Karpas-422 (cell line): ENCODE measurements at places on chromosomes 2 and 18. TPM values are rescaled to one million over a fixed set of nuclear protein-coding genes. Genes with fewer than 3 reads are reported as not detected.

SMC6 gene
- total RNA-seq: 28.1 and 44.2 TPM in 2 replicates

RFTN2 gene
- not detected in 2 replicates for total RNA-seq

DNA sequence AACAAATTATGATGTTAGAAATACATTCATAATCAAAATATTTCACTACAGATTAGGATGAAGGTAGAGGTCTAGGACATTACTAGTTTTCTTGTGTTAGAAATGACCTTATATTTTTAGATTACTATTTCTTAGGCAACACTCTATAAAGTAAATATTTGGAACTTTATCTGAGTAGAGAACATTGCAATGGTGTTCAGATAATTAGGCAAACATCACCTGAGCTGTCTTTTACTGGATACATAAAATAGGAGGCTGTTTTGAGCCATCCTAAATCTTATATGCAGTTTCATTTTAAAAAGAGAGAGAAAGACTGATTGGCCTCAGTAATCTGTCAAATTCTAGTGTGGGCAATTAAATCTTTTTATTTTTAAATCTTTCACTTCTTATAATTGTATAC is 304.6 kb downstream of the ARHGAP15 start:
- H3K4me3 ChIP-seq: no peak overlapping the region
- no peak for DNase-seq
- no peaks in the 10 kb centered on the region for H3K36me3 ChIP-seq
- H3K4me1 ChIP-seq: no peaks in the 10 kb centered on the region

- H3K4me1 ChIP-seq: no peaks in the 10 kb centered on the region
- no peaks in the 10 kb centered on the region for H3K27me3 ChIP-seq
- no peak overlapping the region for H3K27ac ChIP-seq
- no peaks in the 10 kb centered on the region for H3K36me3 ChIP-seq
- peak; percentile 48 for DNase-seq
Measured at GRCh38 chr2:18987592-18988073, 370.8 kb downstream of the OSR1 start.

DNA sequence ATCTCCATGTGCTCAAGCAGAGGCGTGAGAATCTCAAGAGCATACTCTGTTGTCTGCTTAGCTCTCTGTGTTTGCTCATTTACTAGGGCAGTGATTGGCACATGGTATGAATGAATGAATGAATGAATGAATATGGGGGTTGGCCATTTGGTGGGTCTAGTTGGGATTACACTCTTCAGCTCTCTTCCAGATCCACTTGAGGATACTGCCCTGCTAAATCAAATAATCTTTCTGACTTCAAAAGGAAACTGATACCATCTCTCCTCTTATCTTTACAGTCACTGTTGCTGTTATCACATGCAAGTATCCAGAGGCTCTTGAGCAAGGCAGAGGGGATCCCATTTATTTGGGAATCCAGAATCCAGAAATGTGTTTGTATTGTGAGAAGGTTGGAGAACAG is 1.9 kb downstream of the IL36G start:
- H3K27me3 ChIP-seq: no peaks in the 10 kb centered on the region
- no peak overlapping the region for H3K27ac ChIP-seq
- H3K4me3 ChIP-seq: no peak overlapping the region
- DNase-seq: no peak

FSIP2 gene
- total RNA-seq: not detected in 2 replicates

LRRFIP1 gene
- 29.9 and 30.7 TPM in 2 replicates for total RNA-seq

- H3K4me3 ChIP-seq: no peak overlapping the region
- no peaks in the 10 kb centered on the region for H3K27me3 ChIP-seq
- peaks cover 14% of the 10 kb centered on the region for H3K4me1 ChIP-seq
- H3K27ac ChIP-seq: peak overlapping the region; percentile 26; the same call in 1 of the 2 replicates
Measured at GRCh38 chr2:8790739-8791162, 46.7 kb downstream of the KIDINS220 start.

DNA sequence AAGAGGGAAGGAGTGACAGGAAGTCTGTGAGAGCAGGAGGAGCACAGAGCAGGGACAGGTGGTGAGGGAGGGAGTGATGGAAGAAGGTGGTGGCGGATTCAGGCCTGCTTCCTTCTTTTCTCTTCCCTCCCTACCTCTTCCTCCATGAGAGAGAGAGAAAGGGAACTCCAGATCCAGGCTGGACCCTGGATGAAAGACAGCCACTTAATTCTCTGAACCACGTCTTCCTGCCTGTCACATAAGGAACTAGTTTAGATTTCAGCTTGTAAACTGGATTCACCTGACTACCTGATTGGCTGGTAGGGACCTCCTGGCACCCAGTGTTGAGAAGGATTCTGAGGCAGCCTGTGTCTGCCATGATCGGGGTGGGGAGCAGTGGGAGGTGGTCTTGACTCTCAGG is 48.9 kb downstream of the PAX8 start:
- H3K27me3 ChIP-seq: no peaks in the 10 kb centered on the region
- H3K4me3 ChIP-seq: no peak overlapping the region
- no peaks in the 10 kb centered on the region for H3K4me1 ChIP-seq
- no peak for DNase-seq

DNA sequence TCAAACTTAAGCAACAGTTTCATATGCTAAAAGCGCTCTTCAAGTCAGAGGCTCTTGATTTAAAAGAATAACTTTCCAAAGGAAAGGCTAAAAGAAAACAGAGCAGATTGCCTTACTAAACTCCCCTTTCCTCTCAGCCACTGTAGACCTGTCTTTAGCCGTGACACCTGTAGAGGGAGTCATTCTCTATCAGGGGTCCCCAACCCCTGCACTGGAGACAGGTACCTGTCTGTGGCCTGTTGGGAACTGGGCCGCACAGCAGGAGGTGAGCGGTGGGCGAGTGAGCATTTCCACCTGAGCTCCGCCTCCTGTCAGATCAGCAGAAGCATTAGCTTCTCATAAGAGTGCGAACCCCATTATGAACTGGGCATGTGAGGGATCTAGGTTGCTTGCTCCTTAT is 9.6 kb downstream of the SLC14A1 start:
- peak; percentile 68 for DNase-seq
- H3K27me3 ChIP-seq: no peaks in the 10 kb centered on the region
- peaks cover 14% of the 10 kb centered on the region for H3K4me1 ChIP-seq

GRCh38 chr18:7950380-7951136 is 383.4 kb downstream of the PTPRM start:
- no peak overlapping the region for H3K4me3 ChIP-seq
- DNase-seq: no peak
- no peak overlapping the region for H3K27ac ChIP-seq
- no peaks in the 10 kb centered on the region for H3K4me1 ChIP-seq
- no peaks in the 10 kb centered on the region for H3K27me3 ChIP-seq

DNA sequence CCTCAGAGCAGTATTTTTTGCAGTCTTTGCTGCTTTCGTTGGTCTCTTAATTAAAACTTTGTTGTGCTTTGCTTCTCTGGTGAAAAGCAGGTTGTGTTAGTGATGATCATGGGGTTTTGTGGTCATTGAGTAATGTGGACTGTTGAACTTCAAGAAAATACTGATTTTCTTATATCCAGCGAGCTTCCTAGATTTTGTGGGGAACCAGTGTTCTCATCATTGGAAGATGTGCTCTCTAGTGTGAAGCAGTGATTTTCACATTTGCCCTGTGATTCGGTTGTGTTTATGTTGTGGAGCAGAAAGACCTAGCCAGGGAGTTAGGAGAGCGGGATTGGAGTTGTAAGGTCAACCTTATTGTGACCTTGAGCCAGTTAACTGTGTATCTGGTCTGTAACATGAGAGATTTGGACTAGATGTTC is 12.4 kb downstream of the ASAP2 start:
- no peaks in the 10 kb centered on the region for H3K36me3 ChIP-seq
- H3K27ac ChIP-seq: no peak overlapping the region
- H3K27me3 ChIP-seq: no peaks in the 10 kb centered on the region
- DNase-seq: no peak

IL36RN gene
- not detected in 2 replicates for total RNA-seq

GRCh38 chr18:54712758-54713157 is 115.5 kb upstream of the RAB27B start:
- DNase-seq: no peak
- peaks cover 5% of the 10 kb centered on the region for H3K4me1 ChIP-seq
- no peaks in the 10 kb centered on the region for H3K27me3 ChIP-seq
- H3K4me3 ChIP-seq: no peak overlapping the region

DNA sequence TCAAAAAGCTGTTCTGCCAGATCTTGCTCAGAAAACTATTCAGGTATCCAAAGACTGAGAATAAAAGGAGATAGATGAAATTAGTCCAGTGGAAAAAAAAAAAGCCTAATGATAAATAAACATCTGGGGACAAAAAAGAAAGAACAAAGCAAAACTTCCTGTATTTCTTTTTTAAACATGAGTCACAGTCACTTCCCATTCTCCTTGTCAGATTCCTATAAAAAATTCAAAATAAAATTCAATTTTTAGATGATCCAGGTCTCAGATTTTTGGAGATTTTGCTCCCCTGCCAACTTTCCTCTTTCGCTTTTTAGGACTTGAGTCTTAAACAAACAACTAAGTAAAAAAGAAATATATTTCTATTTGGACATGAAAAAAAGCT is 127.4 kb downstream of the MEIS1 start:
- H3K4me1 ChIP-seq: peaks cover 47% of the 10 kb centered on the region
- H3K27me3 ChIP-seq: no peaks in the 10 kb centered on the region
- no peaks in the 10 kb centered on the region for H3K36me3 ChIP-seq
- no peak overlapping the region for H3K27ac ChIP-seq
- no peak overlapping the region for H3K4me3 ChIP-seq
